ENCODE measurements at places on chromosomes 13 and 19.

DNA sequence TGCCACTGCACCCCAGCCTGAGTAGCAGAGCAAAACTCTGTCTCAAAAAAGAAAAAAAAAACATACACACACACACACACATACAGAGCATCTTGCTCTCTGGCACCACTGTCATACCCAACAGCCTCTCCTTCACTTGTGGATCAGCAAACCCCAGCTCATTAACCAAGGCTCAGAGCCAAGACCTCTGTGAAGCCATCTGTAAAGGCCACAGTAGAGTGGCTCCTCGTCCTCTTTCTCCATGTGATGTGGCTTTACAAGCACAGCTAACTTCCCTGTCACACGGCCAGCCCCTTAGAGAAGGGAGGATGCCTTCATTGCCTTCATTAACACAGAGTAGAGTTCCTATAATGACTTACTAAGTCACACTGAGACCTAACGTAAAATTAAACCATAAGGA is 62.7 kb upstream of the LSM14A start:
- no peak for DNase-seq

DNA sequence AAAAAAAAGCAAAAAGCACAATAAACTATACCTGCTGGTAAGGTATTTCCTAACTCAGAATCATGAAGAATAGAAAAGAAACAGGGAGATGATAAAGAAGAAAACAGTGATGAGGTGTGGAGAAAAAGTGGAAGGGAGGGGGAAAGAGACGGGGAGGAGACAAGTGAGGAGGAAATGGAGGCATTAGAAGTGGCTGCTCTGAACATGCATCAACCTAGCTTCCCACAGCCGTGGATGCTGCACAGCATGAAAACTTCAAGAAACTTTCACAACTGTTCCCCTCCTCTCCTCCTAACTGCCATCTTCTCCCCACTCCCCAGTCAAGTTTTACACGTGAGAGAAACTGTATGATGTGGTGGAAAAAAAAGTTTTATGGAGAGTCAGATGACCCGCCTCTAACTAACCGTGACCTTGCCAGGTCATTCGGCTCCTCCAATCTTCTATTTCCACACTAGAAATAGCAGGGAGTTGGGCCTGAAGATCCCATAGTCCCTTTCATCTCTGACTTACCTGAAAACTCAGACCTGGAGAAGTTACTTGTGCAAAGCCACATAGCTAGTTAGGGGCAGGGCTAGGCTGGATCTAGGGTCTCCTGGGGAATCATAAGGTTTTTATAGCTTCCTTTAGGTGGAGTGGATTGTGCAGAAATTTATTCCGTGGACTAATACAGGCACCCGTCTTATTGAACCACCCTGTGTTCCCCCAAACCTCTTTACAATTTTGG is 461.9 kb downstream of the KLF5 start:
- DNase-seq: no peak

DNA sequence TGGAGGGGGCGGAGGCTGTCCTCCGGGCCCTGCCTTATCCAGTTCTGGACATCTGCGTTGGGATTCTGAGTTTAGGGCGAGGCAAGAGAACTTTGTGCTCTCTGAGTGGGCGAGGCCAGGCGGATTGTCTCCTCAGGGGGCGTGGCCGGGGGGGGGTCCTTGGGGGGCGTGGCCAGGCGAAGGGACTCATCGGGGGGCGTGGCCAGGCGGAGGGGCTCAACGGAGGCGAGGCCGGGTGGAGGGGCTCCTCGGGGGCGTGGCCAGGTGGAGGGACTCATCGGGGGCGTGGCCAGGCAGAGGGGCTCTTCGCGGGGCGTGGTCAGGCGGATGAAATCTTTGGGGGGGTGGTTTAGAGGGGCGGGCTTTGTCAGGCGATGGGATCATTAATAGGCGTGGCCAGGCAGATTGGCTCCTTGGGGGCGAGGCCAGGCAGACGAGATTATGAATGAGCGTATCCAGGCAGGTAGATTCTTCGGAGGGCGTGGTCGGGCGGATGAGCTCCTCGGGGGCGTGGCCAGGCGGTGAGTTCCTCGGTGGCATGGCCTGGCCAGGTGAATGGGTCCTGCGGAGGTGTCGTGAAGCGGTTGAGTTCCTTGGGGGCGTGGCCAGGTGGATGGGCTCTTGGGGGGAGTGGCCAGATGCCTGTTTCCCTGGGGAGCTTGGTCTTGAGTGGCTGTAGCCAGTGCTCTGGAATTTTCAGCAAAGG is 10.3 kb upstream of the CACNG7 start:
- DNase-seq: no peak

- no peak for DNase-seq
These were observed 13.2 kb downstream of the RASA3 start for GRCh38 chr13:114119196-114119595.

DNA sequence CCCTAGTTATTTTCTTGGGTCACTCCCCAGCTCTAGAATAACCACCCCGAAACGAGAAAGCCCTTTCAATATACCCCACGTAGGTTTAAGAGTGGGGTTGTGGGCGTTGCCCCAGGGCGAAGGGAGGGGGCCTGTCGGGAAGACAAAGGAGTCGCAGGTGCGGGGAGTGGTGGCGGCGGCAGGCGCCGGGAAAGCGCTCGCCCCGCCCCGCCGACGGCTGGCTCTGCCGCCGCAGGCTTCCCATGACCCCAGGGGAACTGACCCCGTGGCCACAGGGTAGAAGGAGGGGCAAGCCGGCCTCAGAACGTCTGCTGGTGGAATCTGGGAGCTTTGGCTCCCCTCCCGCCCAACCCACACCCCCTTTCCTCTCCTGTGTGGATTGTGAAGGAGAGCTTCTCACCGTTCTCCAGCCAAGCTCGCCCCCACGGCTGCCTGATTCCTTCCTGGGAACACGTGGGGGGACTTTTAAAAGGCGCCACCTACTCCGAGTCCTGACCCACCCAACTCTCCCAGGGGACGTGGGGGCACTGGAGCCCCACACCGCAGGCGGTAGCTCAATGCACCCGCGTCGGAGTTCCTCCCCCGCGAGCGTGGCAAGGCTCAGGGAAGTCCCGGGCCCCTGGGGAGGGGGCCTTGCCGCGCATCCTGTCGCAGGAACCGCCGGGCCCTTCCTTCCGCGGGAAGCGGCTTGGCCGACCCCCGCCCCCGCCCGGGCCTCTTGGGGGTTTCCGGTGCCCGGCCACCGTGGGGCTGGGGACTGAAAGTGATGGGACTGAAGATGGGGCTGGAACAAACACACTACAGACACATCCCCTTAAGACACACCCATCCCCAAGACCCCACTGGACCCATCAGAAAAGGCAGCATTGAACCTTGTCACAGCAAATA is 5.5 kb downstream of the IER2 start:
- DNase-seq: peak; percentile 89

DNA sequence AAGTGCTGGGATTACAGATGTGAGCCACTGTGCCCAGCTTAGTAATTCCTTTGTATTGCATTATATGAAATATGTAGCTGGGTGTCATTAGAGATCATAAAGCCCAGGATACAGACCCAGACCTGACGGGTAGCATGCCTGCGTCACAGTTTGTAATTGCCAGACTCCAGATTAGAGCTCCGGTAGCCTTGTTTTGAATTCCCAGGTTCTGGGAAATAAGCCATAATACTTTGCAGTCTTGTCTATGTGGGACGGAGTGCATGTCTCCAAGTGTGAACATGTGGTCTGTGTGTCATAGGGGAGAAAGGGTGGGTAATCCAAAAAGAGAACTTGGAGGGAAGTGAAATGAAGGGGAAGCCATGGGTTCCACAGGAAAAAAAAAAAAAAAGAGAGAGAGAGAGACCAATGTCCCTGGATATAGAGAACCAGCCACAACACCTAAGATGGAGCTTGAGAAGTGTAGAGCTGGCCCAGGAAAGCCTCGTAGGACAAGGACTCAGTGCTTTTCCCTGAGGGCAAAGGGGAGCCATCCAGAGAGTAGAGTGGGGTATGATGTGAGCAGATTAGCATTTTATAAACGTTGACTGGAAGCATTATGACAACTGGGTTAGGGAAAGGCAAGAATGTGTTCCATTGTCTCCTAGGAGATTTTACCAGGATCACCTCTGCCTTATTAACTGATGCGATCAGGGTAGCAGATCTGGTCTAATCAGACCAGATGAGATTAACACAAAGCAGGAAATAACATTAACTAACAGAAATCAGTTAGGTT is 2.6 kb downstream of the ZSCAN4 start:
- DNase-seq: no peak

Data from CD4-positive, alpha-beta T cell treated with Interleukin-4 for 1 hour (primary cell).